ENCODE measurements at places on chromosomes 7 and 10.

DNA sequence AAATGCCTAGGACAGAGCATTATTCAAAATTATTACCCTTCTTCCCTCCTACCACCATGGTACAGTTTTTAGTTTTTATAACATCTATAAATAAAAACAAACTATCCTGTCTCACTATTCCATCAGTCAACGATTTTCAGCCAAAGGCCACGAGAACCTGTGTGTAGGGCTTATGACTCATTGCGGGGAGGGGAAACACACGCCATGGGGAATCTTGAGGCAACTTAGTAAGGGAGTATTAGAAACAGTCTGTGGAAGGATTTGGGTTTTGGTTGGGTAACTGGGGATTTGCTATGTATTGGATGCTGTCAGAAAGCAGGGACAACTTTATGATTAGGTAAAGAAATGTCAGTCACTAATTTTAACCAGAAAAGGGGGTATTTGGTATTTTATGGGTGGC lies 14.7 kb downstream of the GPR141 start:
- no peak for DNase-seq

- no peak for DNase-seq
Observed at GRCh38 chr7:98879979-98880315, 1.6 kb downstream of the TRRAP start.

DNA sequence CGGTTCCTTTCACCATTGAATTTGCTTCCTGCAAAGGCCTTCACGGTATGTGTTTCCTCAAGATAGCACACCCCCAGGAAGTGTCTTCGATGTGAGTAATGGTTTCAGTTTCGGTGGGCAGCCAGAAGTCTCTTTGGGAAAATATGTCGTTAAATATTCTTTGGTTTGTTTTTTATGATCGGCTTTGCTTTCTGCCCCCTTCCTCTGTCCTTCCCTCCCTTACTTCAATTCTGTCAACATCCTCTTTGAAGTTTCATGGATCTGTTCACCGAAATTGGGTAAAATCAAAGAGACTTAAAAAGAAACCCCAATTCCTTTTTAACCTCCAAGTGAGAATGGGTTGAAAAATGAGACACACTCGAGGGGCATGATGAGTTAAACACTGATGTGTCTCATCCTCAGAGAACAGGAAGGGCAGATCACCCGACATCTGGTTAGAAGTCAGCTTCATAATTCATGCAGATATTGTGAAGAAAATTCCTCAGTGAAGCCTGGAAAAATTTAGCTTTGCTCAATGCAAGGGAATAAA lies 170.8 kb upstream of the HABP2 start:
- peak; percentile 53 for DNase-seq

- DNase-seq = no peak
Observed at GRCh38 chr10:97777143-97777542, 5.3 kb upstream of the SFRP5 start.

DNA sequence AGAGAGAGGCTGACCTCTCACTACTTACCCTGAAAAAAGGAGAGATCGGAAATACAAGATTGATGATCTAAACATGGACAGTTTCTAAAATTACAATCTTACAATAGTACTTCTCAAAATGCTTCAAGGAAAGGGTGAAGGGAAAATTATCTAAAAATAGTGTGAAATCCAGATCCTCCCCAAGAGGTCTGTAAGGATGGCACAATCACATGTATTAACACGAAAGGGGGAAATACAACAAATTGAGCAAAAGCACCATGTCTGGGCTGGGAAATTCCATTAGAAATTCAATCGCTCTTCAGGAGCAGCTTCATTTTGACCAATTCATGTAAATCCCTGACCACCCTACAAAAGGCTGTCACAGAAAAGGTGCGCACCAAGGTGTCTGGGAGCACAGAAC lies 67.0 kb downstream of the PKD1L1 start:
- DNase-seq = no peak

GRCh38 chr7:151748733-151749132 lies 128.2 kb downstream of the PRKAG2 start:
- no peak for DNase-seq

- no peak for DNase-seq
Observed at GRCh38 chr10:51416494-51416893, 282.9 kb downstream of the CSTF2T start.

- DNase-seq = peak; percentile 87
Observed at GRCh38 chr7:130960208-130960988, 226.4 kb upstream of the KLF14 start.

DNA sequence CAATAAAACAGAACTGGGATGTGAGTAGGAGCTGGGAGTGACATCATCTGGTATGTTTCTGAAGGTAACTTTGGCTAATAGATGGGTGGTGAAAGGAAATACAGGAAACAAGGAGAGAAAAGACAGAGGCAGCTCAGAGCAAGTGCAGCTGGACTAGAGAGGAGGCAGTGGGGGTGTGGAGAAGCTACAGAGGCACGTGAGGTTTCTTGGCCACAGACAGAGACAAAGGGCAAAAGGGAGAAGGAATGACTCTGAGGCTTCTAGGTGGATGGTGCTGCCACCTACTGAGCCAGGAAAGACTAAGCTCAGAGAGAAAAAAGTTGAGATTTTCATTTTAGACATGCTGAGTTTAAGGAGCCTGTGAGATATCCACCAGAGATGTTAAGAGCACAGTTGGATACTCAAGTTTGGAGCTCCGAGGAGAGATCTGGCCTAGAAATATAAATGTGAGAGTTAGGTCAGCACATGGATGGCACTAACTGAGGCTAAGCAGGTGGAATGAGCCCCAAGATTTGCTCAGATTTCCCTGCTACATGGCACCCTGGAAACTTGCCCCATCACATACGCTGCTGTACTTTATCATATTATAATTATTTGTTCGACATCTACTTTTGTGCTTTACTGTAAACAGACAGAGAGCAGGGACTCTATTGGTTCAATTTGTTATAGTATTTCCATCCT lies 293.0 kb upstream of the IMMP2L start:
- no peak for DNase-seq

- no peak for DNase-seq
Observed at GRCh38 chr7:2350861-2351260, 3.8 kb upstream of the EIF3B start.

DNA sequence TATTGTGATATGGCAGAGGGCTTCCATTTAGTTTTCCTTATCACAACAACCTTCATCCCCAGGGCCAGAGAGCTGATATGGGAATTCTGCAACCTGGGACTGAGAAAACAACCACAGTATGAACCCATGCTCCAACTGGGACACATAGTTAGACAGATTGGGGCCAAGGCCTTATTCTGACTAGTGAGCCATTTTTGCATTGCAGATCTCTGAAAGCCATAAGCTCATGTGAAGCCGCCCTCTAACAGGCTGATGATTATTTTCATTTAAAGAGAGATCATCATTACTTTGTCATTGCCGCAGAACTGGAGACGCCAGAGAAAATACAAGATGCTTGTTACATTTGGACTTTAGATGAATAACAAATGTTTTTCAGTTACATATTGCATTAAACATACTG lies 791.7 kb upstream of the POM121L12 start:
- no peak for DNase-seq

- DNase-seq = peak; percentile 57
Observed at GRCh38 chr10:33032654-33033151, 74.7 kb upstream of the ITGB1 start.

DNA sequence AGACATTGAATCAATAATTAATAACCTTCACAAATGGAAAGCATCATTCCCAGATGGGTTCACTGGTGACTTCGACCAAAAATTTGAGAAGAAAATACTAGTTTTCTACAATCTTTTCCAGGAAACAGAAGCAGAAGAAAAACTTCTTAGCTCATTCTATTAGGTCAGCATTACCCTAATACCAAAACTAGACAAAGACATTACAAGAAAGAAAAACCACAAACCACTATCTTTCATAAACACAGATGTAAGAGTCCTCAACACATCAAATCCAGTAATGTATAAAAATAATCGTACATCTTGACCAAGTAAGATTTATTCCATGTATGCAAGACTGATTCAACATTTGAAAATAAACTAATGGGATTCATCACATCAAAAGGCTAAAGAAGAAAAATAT lies 64.0 kb upstream of the CDK1 start:
- DNase-seq = peak; percentile 24

GRCh38 chr10:311901-312665 lies 176.8 kb downstream of the ZMYND11 start:
- DNase-seq = no peak

- no peak for DNase-seq
Observed at GRCh38 chr7:31146030-31146429, 93.9 kb downstream of the ADCYAP1R1 start.

GRCh38 chr10:27949528-27950241 lies 49.2 kb downstream of the ODAD2 start:
- DNase-seq = no peak

- no peak for DNase-seq
Observed at GRCh38 chr10:103291588-103291987, 14.7 kb downstream of the INA start.

GRCh38 chr7:105450177-105450861 lies 61.6 kb upstream of the SRPK2 start:
- DNase-seq = no peak

DNA sequence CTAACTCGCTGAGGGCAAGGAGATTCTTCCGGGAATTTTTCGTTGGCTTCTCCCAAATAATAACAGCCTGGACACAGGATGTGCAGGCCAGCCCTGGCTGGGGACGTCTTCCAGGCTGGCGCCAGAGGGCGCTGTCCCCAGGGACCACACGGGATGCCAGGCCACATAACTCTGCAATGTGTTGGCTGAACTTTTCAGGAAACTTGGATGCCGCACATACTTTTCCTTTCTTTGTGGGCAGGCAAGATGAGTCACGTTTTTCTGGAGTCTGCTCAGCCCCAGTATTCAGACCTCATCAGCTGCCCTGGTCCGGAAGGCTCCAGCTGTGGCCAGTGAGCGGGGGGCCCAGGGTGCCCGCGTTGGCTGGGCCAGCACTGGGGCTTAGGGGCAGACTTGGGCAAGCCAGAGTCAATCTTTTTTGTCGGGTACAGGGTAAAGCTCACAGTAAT lies 122.7 kb downstream of the PRKAG2 start:
- no peak for DNase-seq

- DNase-seq = peak; percentile 81
Observed at GRCh38 chr10:35218339-35218955, 91.8 kb downstream of the CREM start.

- no peak for DNase-seq
Observed at GRCh38 chr7:2812114-2812487, 32.0 kb downstream of the GNA12 start.

GRCh38 chr7:94649450-94649849 lies 6.5 kb downstream of the SGCE start:
- DNase-seq = no peak

GRCh38 chr7:31134246-31135188 lies 82.4 kb downstream of the ADCYAP1R1 start:
- peak; percentile 48 for DNase-seq

DNA sequence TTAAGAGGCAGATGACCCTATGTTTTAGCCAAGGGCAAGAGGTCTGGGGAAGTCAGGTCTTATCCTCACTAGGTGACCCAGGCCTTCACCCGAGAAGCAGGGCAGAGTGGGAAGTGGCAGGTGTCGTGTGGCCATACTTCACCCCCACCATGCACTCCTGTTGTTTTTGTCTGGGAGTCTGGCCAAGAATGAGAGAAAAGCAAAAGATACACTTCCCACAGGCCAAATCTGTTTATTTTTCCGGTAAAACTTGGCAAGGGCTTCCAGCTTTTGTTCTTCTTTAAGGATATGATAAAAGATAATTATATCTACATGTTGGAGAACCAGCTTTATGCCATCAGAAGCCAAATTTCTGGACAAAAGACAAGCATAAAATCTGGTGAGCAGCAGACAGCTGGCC lies 137.4 kb upstream of the CDC14C start:
- DNase-seq = no peak

DNA sequence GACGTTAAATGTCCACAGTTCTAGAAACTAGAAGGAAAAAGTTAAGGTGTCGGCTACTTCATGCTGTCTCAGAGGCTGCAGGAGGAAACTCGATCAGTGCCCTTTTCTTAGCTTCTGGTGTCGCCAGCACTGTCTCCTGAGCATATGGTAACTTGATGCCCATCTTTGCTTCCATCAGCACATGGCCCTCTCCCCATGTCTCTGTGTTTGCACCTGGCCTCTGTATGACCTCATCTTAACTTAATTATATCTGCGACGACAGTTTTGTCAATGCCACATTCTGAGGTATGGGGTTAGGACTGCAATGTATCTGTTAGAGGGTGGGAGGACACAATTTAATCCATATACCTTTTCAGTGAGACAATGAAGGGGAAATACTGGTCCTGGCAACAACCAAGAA lies 449.9 kb downstream of the POM121L12 start:
- DNase-seq = no peak

- no peak for DNase-seq
Observed at GRCh38 chr7:16293669-16294425, 127.5 kb downstream of the CRPPA start.

DNA sequence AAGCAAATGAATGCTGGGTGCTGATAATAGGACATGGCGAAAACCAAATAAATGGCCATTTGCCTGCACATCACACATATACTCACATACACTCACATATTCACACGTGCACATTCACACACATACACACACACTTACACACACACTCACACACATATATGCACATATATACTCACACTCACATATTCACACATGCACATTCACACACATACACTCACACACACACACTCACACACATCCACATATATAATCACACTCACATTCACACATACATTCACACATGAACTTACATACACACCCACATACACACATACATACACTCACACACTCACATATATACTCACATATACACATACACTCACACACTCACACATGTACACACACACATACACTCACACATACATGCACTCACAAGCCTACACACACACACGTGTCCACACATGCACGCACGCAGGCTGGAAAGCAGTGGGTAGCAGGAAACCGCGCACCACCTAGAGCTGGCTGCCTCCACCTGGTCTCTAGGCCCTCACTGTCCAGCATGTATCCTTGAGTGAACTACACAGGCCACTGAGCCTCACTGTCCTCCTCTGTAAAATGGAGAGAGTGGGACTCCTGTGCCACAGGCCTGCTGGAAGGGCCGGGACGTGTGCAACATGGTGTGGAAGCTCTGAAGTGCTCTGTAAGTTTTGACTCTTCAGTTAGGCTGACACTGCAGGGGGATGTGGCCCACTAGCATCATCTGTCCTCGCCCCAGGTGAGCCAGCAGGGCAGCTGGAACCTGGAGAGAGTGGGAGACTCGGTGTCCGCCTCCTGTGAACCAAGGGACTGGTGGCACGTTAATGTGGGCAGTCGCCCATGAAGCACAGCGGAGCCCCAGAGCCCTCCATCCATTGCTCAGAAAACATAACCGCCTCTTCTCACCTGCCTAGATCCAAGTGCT lies 14.9 kb downstream of the TMEM72 start:
- DNase-seq = no peak

DNA sequence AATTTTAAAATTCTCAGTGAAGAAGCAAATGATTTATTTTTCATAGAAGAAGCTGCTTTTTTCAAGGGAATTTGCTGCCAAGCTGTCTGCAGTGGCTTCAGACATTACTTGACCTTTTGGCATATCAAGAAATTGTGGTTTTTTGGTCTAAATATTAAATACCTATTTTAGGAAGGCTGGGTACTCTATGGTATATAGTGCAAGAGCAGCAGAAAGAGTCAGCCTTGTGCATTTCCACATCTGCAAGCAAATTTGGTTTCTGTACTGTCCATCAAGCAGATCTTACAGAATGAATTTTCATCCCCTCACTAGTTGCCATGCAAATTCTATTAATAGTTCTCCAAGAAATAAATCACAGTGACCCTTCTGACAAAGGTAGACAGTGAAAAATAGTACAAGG lies 222.0 kb downstream of the BICC1 start:
- DNase-seq = no peak

Data from CD4-positive, alpha-beta T cell treated with Interleukin-4 for 4 hours (primary cell).